NCI-H1105 (cell line): ENCODE measurements at places on chromosomes 2 and 18.

GRCh38 chr2:230052299-230052698 lies 16.4 kb downstream of the SLC16A14 start:
- DNase-seq: no peak

GRCh38 chr2:208929139-208929864 lies 494.5 kb upstream of the MAP2 start:
- DNase-seq: no peak

- no peak for DNase-seq
These were observed 8.7 kb upstream of the WIPF1 start for GRCh38 chr2:174606336-174606735.

DNA sequence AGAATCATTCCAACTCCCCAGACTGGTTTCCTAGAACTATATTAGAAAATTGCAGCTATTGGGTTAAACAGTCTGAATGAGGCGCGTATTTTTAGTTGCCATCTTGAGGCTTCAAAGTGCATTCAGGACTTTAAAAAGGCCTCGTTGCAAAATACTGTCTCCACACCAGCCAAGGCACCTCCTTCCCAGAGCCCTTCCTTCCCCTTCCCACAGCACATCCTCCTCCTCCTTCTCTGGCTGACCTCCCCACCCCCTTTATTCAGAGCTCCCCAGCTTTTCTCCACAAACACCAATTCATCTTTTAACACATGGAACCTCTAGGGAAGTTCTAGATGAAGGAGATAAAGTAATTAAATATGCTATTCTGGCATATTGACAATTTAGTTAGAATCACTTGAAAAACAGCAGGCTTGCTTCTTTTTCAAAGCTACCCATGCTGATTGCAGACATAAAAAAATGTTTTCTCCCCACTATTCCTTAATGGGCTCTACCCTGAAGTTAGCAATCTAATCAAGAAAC lies 90.3 kb downstream of the RTP5 start:
- DNase-seq: no peak

DNA sequence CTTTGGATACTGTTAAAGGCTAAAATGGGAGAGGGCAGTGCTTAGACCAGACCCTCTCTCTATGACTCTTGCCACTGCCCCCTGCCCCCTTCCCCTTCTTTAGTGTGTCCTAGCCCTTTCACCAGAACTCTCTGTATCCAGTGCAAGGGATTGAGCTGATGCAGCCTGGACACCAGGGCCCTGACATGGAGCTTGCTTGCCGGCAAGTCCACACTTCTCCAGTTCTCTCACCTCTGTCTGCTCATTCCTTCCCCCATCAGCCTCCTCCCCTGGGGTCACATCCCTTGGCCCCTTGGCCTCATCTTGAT lies 1.5 kb upstream of the WNT6 start:
- no peak for DNase-seq

DNA sequence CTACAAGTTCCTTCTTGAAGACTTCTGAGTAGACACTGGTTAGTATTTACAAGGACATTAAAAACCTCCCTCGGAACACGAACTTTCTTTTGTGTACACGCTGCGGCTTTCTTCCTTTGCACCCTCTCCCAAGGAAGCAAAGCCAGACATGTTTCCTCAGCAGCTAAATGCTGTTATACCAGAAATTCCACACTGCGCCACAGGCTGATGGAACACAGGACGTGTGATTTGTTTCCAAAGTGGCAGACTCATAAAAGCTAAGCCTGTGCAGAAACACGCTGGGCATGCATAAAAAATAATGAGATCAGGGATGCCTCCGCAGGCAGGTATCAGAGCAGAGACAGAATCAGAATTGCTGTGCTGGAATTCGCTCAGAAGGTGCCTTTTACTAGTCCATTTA lies 73.0 kb upstream of the RGPD5 start:
- no peak for DNase-seq

DNA sequence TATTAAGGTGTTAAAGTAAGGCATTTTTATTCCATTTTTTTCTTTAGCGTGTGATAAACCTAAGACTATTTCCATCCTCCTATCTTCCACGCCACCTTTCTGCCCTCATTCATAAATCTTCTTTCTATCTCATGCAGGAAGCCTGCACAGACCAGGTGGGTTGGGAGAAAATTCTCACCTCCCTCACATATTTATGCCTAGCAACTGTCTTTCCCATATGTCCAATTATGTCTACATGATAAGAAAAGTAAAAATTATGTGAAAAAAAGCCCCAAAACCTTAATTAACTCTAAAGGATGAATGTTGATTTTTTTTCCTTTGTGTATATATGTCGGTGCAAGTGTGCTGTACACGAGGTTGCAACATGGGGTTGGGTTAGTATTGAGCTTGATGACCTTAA lies 225.6 kb upstream of the GCFC2 start:
- DNase-seq: no peak

DNA sequence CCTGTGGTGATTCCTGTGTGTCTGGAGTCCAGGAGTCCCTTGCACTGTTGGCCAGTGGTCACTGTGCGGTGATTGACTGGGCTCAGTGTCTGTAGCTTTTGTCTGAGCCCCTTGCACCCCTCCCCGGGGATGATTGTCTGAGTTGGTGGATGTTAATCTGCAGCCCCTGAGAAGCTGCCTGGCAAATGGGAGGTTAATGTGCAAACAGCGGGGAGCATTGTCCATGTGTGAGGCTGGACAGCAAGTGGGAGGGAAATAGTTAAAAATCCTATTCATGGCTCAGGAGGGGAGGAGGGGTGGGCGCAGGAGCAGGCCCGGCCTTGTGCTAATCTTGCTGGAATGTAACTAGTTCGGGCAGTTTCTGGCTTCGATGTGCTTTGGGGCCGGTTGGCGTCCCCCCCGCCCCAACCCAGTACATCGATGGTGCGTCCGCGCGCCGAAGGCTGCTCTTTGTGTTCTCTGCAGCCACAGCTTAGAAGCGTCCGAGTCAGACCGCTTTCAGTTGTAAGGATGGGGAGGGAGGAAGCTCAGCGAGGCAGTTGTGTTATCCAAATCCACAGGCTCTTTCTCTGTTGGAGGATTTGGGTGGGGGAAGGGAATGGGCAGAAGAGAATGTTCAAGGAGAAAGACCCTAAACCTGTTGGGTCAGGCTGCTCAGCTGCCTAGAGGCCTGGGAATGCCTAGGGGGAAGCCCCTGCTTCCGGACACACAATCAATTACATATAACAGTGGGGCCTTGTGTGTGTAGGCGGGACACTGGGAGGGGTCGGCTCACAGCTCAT lies 71.8 kb downstream of the TGOLN2 start:
- no peak for DNase-seq

DNA sequence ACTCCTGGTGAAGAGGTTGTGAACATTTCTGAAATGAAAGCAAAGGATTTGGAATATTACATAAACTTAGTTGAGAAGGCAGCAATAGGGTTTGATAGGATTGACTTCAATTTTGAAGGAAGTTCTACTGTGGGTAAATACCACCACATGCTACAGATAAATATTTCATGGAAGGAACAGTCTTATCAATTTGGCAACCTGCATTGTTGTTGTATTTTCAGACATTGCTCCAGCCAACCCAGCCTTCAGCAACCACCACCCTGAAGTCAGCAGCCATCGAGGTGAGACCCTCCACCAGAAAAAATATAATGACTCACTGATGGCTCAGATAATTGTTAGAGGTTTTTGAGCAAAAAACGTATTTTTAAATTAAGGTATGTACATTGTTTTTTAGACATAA lies 10.0 kb downstream of the RDH14 start:
- no peak for DNase-seq

DNA sequence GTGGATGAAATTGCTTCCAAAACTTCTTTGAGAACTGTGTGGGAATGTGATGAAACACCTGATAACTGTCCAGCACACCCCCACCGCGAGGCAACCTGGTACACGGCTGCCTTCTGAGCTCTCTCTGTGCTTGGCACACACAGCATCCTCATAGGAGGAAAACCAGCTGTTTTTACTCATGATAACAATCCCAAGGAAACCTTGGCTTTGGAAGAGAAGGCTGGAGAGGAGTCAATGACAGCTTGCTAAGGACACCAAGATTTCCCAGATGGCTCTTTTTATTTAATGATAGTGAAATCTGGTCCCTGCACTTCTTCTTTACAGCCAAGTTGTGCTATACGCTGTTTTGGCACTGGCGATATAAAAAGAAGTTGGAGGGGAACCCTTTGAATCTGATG lies 232.5 kb upstream of the FN1 start:
- no peak for DNase-seq

GRCh38 chr2:184879671-184880070 lies 281.3 kb downstream of the ZNF804A start:
- DNase-seq: no peak

DNA sequence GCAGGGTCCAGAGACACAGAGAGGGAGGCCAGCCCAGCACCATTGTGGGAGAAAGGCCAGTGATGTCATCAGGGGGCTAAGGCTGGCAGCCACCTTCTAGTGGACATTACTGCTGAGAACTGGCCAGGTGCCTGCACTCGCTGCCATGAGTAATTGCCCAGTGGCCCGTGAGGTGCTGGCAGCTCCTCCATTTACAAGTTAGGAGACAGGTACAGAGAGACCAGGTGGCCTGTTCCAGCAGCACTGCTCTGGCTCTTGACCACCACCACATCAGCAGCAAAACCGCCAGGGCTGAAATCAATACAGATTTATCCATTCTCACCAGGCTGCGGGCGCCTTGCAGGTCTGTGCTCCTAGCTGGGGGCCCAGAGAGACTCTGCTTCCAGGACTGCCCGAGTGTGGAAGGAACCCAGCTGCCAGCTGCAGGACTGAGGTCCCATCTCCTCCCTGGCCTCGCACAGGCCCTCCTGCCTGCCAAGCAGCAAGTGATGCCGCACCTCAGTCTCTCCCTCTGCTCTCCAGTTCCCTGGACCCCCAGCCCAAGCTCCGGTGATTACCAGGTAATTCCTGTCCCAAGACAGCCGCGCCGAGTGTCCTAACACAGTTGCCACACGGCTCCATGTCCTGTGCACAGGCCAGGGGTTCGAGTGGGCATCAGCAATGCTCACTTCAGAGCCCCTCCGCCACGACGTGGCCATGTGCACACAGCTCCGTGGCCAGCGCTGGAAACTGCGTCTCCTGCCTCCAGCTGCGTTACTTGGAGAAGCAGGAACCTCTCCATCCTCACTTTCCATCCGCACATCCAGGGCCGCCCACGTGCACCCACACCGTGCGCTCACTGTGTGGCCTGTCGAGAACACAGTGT lies 101.0 kb upstream of the CTDP1 start:
- no peak for DNase-seq

GRCh38 chr2:129803871-129804270 lies 175.6 kb upstream of the RAB6C start:
- DNase-seq: no peak

- DNase-seq: no peak
These were observed 21.0 kb upstream of the GPR17 start for GRCh38 chr2:127624756-127625571.

DNA sequence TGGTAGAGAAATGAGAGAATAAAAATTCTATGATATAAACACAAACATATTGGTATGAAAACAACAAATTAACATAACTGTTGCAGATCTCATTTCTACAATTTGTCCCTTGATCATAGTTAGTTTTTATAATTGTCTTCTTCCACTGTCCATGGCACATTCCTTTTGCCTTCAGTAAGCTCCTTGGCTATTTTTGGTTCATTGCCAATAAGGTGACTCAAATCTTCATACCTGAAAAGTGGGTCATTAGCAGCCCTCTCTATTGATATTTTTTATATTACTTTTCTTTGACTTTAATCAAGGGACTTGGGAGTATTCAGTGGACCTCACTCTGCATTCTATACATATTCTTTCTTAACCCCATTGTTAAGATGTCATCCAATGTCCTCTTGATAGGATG lies 552.9 kb downstream of the TDRD15 start:
- DNase-seq: no peak

DNA sequence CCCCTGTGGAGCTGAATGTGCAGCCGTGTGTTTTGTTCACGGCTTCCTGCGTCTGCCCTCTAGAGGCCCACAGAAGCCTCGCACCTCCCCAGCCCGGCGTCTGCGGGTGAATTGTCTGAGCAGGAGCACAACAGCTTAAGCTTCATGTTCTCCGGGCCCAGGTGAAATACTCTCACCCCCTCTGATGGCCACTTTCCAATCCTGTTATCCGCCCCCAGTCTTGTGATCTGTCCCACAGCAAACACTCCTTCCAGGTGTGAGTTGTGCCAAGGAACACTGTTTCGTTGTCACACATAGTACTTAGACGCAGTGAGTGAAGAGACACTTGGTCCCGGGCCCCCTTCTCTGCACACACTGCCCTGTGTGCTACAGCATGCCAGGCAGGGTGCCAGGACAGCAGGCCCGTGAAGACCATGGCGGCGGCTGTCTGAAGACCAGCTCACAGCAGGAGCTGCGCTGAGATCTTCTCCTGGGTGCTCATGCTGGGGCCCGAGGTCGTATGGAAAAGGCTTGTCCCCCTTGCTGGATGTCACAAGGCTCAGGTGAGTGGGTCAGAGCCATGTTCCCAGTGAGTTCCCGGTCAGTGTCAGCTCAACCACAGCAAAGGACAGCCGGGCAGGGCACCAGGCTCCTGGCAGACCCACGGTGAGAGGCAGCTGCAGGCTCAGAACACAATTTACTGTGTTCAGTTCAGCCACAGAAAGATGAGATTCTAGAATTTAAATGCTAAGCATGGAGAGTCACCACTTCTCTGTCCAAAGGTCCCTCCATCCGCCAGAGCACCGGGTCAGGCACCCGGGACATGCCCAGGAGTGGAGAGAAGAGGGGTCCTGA lies 6.8 kb upstream of the PXDN start:
- DNase-seq: peak; percentile 49

- no peak for DNase-seq
These were observed 94.5 kb downstream of the VSNL1 start for GRCh38 chr2:17634997-17635396.

GRCh38 chr2:135914485-135914884 lies 38.2 kb upstream of the MCM6 start:
- DNase-seq: no peak

DNA sequence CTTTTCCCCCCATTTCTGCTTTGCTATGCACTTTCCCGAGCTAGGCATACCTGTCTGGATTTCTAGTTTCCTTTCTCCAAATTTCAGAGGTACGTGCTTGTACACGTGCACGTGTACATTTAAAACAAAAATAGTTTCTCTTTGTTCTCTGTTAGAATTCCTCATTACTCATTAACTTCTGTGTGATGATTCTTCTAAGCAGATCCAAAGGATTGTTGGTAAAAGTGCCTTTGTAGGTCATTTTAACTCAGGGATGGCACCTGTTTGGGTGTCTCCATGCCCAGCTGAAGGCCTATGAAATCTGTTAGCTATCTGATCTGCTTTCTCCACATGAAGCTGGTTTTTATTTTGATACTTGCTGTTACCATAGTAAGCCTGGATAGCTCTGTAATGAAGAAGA lies 264.3 kb downstream of the LPIN1 start:
- no peak for DNase-seq

DNA sequence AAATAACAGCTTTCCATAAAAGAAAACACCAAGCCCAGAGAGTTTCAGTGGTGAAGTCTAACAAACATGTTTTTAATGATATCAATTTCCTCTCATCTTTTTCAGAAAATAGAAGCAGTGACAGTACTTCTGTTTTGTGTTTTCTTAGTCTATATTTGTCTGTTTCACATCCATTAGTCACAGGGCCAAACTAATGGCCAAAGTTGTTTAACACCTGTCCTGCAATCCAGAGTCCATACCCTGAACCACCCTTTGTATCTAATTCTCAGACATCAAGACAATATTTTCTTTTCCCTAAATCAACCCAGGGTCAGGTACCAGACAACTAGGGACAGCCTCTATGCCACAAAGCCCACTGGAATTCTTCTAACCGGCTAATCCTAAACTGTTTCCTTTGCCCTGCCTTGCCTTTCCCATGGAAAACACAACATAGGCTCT lies 25.9 kb downstream of the TMSB10 start:
- no peak for DNase-seq

GRCh38 chr18:48920408-48921038 lies 30.2 kb downstream of the SMAD7 start:
- no peak for DNase-seq

GRCh38 chr18:54973046-54973445 lies 13.8 kb upstream of the CCDC68 start:
- DNase-seq: no peak
